WTC11 (cell line): ENCODE measurements at places on chromosomes 3 and 15.

DNA sequence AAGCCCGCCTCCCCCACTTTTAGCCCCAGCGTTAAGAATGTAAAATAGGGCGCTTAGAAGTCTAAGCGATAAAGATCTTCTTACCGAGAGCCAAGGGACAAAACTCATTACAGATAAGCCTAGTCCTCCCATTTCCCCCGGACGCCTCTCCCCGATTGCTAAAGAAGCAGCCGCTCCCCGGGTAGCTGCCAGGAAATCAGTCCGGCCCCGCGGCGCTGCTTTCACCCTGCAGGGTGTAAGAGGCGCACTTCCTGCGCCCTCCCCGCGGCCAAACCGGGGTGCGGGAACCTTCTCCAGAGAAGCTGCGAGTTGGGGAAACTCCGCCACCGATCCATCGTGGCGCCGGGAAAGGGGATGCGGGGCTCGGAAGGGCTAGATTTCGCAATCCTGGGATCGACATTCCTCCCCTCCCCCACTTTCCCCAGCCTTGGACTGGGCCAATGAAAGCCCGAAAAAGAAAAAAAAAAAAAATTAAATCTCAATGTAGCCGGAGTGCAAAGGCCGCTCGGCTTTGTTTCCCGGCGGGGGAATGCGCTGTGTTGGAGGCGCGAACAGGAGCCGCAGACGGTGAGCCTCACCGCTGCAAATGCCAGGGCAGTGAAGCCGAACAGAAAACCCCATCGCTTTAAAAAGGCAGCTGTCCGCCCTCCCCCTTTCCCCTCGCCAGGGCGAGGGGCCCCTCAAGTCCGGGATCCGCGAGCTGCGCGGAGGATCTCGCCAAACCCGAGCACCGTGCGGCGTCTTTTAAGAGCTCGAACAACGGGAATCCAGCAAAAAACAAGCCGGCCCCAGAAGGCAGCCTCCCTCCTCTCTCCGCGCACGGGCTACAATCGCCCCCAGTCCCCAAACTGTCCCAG is 626 bp upstream of the PTPRG start:
- DNase-seq, result peak; percentile 81

- no peak for DNase-seq
Observed at GRCh38 chr3:120636795-120637401, 40.8 kb downstream of the NDUFB4 start.

DNA sequence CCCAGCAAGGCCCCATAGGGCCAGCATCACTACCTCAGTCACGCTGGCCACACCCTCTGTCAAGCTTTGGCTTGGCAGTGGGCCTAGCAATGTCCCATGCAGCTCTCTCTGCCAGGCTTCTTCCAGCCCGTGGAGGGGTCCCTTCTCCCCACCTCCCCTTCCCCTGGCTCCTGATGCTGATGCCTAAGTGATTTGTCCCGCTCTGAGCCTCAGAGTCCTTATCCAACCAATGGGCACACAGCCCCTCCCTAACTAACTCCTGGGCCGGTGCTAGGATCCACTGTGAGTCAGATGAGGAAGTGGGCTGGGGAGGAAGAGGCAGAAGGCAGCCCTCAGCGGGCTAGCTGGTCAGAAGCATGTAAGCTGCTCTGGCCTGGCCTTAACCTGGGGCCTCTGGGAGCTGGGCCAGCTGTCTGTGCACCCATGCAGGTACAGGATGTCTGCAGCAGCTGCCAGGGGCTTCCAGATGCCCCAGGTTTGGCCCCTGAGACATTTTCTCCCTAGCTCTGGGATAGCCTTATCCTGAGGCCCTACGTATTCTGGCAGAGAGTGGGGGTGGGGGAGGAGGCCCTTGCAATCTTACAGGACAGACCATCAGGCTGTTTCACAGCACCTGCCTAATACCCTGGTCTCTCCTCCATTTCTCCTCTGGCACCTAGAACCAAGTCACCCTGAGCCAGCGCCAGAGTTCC is 740 bp upstream of the ZBTB47 start:
- no peak for DNase-seq

- peak; percentile 98 for DNase-seq
Observed at GRCh38 chr3:100492059-100493006, at the start of gene TMEM45A. Gene TMEM45A (plus strand): TSS chr3:100492619. CDS start chr3:100555212, 62,593 bp downstream.

DNA sequence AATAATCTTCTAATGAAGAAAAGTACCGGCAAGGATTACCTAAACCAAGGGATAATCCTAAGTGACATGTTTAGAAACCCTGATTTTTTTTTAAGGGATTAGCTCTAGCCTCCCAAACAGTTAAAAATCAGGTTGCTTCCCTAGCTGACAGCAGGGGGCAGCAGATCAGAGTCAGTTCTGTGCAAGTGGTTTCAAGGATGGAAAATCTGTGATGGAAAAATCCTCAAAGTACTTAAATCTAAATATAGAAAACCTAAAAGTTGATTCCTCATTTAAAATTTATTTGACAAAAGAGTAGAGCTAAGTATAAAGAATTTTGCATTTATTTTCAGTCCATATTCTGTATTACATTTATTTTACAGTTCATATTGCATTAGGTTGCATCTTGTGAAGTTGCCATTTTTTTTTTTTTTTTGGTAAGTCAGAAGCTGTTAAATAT is 107.6 kb downstream of the PEX5L start:
- DNase-seq, result peak; percentile 67

DNA sequence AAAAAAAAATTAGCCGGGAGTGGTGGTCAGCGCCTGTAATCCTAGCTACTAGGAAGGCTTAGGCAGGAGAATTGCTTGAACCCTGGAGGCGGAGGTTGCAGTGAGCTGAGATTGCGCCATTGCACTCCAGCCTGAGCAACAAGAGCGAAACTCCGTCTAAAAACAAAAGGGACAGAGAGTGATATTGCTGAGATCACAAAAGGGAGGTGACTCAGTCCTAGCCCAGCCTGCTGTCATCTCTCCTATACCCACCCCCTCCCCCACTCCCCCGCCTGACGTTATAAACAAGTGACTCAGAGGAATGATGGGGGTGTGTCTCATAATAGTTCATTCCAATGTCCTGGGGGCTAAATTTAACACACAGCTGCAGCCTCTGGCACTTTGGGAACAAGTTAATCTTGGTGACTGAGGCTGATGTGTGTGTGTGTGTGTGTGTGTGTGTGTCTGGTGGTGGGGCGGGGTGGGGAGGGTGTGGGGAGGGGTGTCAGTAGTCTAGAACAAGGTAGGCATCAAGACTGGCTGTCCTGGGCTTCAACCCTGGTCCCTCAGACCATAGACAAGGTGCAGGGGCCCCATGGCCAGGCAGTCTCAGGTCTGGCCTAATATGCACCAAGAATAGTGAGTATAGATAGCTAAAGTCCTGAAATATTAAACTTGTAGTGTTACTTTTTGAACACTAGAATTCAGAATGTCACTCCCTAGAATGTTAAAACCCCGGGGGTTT is 1.3 kb upstream of the KLHL40 start:
- no peak for DNase-seq

- no peak for DNase-seq
Observed at GRCh38 chr15:64690008-64690407, 85.4 kb downstream of the RBPMS2 start.

DNA sequence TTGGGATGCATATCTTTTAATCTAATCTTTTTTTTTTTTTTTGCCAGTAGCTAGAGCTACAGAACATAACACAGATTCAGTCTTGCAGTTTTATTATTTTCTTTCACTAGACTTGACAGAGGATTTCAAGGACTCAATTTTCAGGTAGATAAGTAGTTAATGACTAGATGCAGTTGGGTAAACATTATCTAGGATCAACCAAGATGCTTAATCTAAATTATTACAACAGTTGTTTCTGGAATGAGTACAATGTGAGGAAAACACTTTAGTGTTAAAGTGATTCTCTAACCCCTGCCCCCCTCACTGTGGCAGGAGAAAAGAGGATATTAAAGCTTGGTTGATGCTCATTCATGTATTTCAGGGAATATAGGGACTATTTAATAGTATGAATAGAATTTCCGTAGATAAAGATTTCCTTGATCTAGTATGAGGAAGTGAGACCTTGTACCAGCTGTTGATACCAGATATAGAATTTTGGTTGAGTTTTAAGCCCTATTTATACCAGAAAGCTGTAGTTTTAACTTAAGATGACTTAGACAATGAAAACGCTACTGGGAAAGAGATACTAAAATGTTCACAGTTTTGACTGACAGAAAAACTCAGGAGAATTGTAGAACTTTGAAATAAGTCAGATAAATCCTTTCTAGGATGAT is 389.0 kb upstream of the C2CD4B start:
- no peak for DNase-seq
